T-helper 17 cell (primary cell): ENCODE measurements at places on chromosomes 1 and 21.

GRCh38 chr1:216332003-216332402 is 91.2 kb downstream of the USH2A start:
- no peak for DNase-seq

DNA sequence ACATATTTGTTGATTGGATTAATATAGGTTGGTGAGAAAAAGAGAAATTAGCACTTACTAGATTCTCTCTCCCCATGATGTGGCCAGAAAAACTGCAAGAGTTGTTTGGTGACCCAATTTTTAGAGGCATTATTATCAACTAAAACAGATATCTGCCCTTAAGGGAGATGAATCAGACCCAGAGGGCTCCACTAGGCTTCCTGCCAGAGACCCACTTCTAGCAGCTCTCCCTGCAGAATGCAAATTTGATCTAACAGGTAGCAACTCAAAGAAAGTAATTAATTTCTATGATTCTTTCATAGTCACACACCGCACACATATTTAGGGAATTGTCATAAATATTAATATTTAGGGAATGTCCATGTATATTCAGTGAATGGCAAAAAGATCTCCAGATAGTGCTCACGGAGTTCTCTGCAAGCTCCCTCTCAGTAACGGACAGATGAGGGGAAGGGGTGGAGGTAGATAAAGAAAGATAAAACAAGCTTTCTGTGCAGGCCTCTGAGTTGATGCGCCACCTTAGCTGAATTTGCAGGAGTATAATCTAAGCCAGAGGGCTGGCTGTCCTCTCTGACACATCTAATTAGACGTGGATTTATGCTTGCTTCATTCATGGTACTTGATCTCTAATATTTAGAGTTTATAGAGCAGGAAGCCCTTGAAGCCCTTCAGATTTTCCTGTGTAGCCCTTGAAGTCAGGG is 84.1 kb upstream of the CCDC190 start:
- no peak for DNase-seq

DNA sequence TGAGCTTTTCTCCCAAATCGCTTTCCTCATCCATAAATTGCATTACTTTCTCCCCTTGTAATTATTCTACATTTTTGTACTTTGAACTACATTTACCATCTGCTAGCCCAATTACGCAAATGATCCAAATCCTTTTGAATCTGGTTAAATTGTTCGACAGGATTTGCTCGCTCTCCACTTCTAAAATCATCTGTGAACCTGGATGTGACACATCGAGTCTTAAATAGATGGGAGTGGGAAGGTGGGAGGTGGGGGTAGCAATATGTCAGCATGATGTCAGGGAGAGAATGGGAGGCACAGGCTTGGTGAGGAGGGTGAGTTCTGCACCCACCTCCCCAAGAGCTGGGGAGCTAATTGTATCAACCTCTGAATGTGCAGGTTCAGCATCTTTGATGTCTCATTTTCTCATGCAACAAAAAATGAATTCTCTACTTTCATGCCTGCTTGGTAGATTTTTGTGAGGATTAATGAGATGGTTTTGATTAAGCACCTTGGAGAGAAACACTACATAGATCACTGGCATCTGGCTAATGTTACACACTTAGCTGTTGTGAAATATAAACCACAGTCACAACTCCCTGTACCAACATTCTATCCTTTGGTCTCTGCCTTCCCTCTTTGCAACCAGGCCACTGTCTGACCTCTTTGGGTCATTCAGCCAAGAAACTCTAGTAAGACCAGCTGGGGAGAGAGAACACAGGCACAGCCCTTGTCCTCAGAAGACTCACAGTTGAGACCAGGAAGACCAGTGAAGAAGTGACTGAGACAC is 165.1 kb downstream of the DAB1 start:
- DNase-seq: no peak

GRCh38 chr1:3423245-3423829 is 31.1 kb upstream of the ARHGEF16 start:
- no peak for DNase-seq

DNA sequence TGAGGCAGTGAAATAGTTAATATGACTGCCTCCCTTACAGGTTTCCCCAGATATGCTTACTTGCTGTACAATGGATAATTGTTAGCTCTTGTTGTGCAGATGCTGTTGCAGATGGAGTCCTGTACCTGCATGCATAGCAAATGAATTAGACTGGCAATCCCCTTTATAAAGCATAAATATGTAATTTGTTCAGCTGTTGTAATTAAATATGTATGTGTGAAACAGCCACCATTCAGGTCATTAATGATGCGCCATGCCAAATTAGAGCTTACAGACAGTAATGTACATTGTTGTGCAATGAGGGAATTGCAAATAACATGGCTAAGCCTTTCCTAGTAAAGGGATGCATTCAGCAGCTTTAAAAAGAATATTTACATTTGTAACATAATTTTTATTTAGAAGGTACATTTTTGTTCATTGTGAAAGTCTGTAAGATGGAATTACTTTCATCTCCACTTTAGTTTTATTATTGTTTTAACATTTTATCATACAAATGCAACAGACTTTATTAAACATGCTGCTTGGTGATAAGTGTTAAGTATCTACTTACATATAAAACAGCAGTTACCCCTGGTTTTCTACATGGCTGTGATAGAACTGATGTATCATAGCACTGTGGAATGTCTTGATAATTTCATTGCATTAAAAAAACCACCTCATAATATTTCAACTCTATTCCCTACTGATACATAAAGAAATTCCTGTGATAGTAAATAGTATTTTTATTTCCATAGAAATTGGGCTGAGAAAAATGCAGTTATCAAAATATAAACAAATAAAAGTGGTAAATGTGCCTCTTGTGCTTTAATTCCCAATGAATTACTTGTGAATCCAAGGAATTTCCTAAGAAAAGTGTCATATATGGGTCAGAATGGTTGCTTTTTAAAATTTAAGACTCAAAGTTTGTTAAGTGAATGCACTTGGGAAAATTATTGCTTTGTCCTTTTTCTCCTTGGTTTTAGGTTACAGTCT is 99.0 kb downstream of the NFIA start:
- DNase-seq: no peak

DNA sequence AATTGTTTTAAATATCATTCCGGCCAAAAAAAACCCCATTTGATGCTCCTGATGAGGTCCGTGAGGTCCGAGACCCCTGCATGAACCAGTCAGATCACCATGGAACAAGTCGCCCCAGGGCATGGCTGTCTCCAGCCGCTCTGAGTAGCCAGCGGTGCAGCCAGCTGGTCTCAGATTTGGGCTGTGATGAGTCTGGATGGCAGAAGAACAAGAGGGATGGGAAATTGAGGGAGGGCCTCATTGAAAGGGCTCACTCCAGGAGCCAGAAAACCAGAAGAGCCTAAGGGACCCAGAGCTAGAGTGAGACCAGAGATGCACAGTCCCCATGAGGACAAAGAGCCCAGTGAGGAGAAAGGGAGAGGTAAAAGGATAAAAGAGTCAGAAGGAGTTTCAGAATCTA is 174.0 kb downstream of the TOMM20 start:
- no peak for DNase-seq

DNA sequence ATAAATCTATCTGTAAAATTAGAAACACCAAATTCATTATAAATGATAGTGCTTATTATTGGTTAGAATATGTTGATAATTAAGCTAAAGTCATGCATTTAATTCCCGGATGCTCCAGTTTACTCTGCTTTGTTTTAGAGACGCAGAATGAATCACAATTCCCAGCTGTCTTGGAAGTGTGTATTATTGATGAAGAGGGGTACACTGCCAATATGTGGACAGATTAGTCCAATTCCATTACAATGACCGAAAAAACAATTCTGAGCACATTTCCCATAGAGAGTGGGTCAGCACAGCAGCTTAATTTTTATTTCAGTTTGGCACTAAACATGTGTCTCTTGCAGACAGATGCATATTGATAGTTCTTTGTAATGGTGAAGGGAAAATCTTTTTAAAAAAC is 146.7 kb downstream of the KCNT2 start:
- DNase-seq: no peak

GRCh38 chr1:186762653-186763052 is 66.1 kb upstream of the PLA2G4A start:
- no peak for DNase-seq

DNA sequence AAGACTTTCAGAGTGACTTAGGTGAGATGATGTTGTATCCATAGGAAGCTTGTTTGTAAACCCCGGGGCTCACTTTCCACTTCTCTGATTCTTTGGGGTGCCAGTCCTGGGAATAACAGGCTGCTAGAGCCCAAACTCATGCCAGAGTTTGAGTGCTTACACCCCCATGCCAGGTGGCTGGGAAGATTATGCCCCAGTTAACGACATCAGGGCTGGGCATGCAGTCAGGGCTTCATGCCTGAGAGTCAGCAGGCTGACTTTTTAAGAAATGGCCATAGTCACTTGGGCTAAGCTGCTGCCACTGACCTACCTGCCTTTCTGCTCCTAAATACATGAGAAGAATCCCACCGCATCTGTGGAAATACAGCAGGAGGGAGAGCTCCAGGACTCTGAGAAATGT is 425.6 kb upstream of the VAMP3 start:
- DNase-seq: no peak

- DNase-seq: no peak
These were observed 26.1 kb downstream of the PTPRF start for GRCh38 chr1:43556782-43557181.

- no peak for DNase-seq
These were observed 148.1 kb upstream of the UBE2U start for GRCh38 chr1:64055310-64055709.

DNA sequence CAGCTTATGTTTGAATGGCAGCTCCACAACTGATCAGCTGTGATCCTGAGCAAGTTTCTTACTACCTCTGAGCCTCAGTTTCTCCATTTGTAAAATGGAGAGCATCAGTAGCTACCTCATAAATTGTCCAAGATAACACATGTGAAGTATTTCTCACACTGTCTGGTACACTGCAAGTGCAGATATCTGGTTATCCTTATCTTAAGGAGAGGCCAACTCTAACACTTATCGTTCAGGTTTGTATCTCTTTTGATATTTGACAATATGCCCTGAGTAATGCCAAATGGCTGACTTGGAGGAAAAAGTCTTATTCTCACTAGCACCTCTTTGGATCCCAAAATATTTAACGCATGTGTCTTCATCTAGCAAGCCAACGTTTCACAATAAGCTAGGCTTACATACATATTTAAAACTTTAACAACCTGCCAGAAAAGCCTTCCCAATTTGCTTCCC is 2.7 kb downstream of the CSRP1 start:
- no peak for DNase-seq

DNA sequence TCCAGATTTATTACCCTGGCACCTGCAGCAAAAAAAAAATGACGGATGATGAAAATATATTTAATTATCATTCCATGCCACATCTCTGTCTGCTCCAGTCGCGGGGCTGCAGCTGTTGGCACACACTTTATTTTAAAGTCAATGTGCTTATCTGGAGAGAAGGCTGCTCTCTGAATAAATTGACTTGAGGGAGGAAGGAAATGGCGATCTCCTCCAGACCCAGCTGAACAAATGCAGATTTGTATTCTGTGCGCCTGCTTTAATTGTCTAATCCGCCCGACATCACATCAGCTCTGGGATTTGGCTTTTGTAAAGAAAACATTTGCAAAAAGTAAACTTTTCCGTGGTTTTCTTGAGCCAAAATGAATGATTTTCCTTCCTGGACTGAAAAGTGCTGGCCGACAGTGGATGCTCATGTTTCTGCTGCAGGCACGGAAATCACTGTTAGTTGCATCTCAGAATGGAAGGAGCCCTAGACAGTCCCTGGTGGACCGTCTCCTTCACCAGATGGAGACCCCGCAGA is 150.2 kb downstream of the CAMTA1 start:
- no peak for DNase-seq

DNA sequence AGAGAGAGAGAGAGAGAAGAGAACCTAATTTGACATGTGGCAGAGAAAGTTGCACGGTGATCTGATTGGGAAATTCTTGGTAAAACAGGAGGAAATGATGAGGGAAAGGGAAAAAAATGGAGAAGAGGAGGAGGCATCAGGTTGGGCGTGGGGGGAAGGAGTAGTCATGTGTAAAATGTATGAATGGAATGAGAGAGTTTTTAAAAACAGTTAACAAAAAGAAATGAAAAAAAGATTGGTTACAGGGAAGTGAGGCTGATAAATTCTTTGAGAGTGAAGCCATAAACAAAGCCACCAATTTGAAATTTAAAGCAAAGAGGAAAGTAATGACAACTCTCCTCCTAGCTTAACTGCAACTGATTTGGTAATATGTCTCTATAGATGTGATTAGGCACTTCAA is 409.2 kb downstream of the USH2A start:
- DNase-seq: no peak

GRCh38 chr1:108646265-108646647 is 14.6 kb downstream of the HENMT1 start:
- DNase-seq: no peak

DNA sequence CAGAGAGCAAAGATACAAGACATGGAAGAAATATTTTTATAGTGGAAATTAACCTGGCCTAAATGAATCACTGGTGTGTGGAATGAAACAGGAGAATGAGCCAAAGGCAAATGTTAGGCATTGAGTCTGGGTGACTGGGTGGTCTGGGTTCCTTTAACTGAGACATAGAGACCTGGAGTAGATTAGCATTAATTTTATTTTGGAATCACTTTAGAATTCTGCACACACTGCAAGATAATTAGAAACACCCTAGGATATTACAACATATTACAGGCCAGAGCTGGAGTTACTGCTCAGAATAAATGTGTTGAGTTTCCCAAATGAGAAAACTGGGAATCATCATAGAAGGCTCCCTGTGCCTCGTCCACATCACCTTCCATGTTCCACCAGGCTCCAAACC is 85.5 kb downstream of the PLPPR5 start:
- DNase-seq: no peak

- DNase-seq: no peak
These were observed 12.4 kb upstream of the PODN start for GRCh38 chr1:53049574-53049967.

DNA sequence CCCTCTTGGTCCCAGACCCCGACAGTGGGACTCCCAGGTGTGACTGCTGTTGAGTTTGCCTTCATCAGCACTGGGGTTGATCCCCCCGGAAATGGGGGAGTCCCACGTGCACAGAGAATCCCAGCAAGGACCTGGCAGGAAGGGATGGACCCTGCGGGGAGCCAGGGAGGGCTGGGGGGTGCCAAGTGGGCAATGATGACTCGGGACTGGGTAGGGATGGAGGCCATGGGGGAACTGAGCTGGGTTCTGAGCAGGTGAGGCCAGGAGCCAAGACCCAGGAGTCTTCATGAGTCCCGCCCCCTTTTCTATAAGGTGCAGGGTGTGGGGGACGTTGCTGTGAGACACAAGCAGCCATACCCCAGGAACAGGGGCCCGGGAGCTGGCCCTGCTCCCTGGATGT is 103.8 kb downstream of the CRYAA start:
- no peak for DNase-seq

DNA sequence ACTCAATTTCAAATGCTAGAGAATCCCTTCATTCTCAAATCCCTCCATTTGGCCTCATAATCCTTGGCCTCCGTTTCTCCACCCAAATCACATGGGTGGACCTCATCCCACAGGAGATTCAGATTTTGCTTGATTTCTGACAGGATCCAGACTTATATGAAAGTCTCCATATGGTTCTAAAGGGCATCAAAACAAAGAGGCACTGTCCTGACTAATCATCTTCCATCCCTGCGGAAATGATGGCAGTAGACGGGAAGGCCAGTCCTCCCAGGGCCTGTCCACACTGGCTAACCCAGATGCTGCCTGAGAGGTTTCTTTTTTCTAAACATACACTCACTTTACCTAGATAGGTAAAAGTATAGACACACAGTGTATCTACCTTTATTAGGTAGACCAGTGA is 18.8 kb downstream of the ORC1 start:
- no peak for DNase-seq

GRCh38 chr1:199163267-199163666 is 524.4 kb downstream of the PTPRC start:
- no peak for DNase-seq
